ENCODE measurements at places on chromosomes 13 and 19. TPM values are rescaled to one million over a fixed set of nuclear protein-coding genes. Genes with fewer than 3 reads are reported as not detected.

Gene KRTDAP
- 1.0 TPM for total RNA-seq

Gene PRSS57
- not detected for total RNA-seq

Gene NLRP12
- total RNA-seq = 1.9 TPM

Gene KRI1
- 45.2 TPM for total RNA-seq

GRCh38 chr13:27194209-27194608 is 22.6 kb upstream of the USP12 start:
- no peak overlapping the region for H3K4me3 ChIP-seq
- no peaks in the 10 kb centered on the region for H3K36me3 ChIP-seq
- DNase-seq = no peak
- H3K27ac ChIP-seq = no peak overlapping the region
- no peaks in the 10 kb centered on the region for H3K27me3 ChIP-seq

DNA sequence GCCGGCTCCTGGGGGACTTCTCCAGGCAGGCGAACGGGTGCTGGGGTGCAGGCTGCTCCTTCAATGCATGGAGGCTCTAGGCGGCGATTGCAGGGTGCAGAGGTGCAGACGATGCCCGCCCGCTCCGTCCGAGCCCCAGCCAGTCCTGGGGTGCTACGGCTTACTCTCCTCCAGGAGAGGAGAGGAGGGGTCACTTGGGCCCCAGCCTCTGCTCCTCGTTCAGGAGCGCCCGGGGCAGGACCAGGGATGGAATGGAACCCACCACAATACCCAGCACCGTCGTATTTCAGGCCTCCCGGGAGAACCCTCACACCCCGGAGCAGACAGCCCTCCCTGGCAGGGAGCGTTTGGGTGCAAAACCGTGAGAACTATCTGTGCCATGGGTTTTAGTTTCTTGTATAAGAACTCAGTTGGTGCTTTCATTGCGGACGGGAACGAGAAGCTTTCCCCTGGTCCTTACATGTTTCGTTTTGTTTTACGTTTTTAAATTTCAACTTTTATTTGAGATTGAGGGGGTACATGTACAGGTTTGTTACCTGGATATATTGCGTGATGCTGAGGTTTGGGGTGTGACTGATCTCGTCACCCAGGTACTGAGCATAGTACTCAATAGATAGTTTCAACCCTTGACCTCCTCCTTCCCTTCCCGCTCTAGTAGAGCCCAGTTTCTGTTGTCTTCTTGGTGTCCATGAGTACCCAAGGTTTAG is 46.8 kb downstream of the ARHGEF18 start:
- H3K27ac ChIP-seq = peak overlapping the region; percentile 42
- no peak for DNase-seq
- no peaks in the 10 kb centered on the region for H3K36me3 ChIP-seq
- 0 out of 2 replicates have a peak, but pooled peaks cover 1% of the 10 kb centered on the region for H3K27me3 ChIP-seq
- peak overlapping the region; percentile 96 for H3K4me3 ChIP-seq

DNA sequence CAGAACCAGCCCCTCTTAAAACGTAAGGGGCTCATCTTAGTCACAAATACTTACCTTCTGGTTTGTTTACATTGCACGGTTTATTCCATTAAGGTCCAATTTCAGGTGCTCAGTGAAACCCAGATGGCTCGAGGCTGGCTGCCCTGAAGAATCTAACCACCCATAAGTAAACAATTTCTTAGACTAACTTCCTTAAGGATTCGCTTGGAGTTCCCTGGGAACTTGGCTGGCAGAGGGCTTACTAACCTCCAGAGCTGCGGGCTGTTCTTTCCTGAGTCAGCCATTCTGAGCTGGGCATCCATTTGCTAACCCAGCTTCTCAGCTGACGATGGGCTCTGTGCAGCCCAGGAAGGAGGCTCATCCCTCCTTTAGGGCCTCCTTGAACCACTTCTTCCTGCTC is 262.1 kb downstream of the FGF9 start:
- no peak for DNase-seq
- no peaks in the 10 kb centered on the region for H3K4me1 ChIP-seq
- no peak overlapping the region for H3K27ac ChIP-seq
- H3K27me3 ChIP-seq = no peaks in the 10 kb centered on the region
- H3K36me3 ChIP-seq = no peaks in the 10 kb centered on the region

DNA sequence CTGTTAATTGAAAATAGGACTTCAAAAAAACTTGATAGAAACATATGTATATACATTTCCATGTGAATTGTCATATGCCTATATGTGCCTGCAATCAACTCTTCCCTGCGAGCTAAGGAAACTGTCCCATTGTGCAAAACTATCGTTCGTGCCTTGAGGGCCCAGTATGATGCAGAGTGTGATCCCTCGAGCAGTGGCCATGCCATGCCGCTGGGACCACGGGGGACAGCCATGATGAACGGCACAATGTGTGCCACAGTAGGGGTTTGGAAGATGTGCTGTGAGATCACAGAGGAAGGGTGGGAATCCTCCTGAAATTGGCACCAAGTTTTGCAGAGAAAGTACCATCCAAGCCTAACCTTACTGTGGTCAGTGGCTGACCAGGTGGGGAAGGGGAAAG is 118.1 kb upstream of the SOX1 start:
- H3K27ac ChIP-seq = no peak overlapping the region
- no peaks in the 10 kb centered on the region for H3K4me1 ChIP-seq
- peak; percentile 20 for DNase-seq

DNA sequence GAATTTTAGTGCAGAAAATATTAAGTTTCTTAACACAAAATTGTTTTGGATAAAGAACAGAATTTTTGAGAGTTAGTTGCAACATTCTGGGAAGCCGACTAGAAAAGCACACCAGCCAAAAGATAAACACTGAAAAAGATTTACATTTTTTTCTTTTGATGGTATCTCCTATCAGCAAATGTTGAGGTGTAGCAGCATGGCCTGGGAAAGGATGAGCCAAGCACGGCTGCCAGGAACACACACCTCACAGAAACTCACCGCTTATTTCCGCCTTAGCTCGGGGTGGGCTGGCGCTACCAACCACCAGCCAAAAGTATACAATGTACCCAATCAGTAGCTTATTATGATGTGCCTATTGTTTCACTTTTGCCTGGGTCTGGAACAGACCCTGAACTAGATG is 134.7 kb downstream of the MIPEP start:
- H3K4me1 ChIP-seq = peaks cover 4% of the 10 kb centered on the region
- H3K36me3 ChIP-seq = no peaks in the 10 kb centered on the region
- no peak overlapping the region for H3K4me3 ChIP-seq
- no peak for DNase-seq
- H3K27me3 ChIP-seq = no peaks in the 10 kb centered on the region

DNA sequence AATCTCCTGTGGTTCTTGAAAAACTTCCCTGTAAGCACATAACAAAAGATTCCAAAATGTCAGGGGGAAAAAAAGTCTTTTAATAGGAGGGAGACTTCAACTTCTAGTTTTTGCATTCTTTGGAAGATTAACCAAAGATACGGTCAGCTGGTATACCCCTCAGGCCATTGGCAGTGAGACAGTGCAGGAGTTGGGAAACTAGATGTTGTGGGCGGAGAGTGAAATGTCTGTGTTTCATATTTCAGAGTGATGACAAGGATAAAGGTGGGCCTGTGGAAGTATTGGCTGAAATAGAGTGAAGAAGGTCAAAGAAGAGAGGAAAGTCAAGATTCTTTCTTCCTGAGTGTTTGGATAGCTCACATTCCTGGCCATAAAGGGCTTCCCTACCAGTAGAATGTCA is 40.8 kb downstream of the CYP2B6 start:
- H3K36me3 ChIP-seq = no peaks in the 10 kb centered on the region
- H3K27me3 ChIP-seq = no peaks in the 10 kb centered on the region
- no peak for DNase-seq
- H3K4me1 ChIP-seq = peaks cover 7% of the 10 kb centered on the region
- no peak overlapping the region for H3K4me3 ChIP-seq
- no peak overlapping the region for H3K27ac ChIP-seq

GRCh38 chr13:32472194-32472621 is 44.3 kb upstream of the N4BP2L1 start:
- no peaks in the 10 kb centered on the region for H3K4me1 ChIP-seq
- no peaks in the 10 kb centered on the region for H3K27me3 ChIP-seq
- no peak overlapping the region for H3K27ac ChIP-seq
- H3K4me3 ChIP-seq = no peak overlapping the region

DNA sequence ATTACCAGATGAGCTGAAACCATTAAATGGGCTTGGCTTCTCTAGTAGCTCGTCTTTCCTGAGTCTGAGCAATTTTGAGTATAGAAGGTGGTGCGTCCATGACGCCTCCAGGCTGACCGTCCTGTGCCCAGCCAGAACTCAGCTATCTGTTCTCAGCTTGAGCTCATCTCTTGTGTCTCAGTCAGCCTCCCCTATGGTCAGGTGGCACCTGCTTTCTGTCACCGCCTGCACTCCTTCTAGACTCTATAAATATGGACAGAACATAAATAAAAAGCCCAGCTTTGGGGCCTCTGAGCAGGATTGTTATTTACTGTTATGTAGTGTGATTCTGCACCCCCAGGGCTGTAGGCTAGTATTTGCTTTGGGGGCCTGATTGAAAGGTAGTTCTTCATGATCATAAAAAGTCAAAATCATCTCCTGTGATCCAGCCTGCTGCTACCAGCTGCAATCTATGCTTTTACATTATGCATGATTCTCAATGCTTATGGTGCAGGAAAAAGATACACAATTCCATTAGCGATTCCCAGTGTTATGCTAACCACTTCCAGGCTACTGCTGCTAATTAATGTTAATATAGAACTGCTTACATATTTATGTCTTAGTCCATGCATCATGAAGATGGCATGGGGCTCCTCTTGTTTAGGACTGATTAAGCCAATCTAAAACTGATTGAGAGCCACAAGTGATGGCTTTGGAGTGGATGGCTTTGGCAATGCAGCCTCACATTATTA is 72.5 kb upstream of the TMTC4 start:
- DNase-seq = no peak
- no peak overlapping the region for H3K4me3 ChIP-seq
- H3K4me1 ChIP-seq = no peaks in the 10 kb centered on the region
- H3K27me3 ChIP-seq = no peaks in the 10 kb centered on the region

- H3K36me3 ChIP-seq = no peaks in the 10 kb centered on the region
- no peaks in the 10 kb centered on the region for H3K27me3 ChIP-seq
- no peak overlapping the region for H3K4me3 ChIP-seq
- no peaks in the 10 kb centered on the region for H3K4me1 ChIP-seq
Observed at GRCh38 chr19:56900573-56901097, 60.1 kb upstream of the PEG3 start.
